Stimulated activated CD4-positive, alpha-beta T cell treated with anti-CD3 and anti-CD28 coated beads, Interleukin-1b, Interleukin-23, amount 100 ng/mL, for 4 hours (primary cell): ENCODE measurements at places on chromosomes 6 and 20.

DNA sequence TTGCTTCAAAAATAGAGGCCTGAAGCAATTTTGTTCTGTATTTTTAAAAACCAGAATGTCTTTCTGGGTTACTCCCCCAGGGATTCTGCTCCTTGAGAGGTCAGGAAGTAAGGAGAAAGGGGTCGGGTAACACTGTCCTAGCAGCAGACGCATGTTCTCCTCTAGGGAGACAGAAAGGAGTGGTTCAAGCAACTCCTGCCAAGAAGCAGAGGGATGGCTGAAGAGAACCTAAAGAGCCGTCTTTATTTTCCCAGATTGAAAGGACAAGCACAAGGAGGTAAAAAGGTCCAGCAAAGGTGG is 58.0 kb upstream of the SLC4A11 start:
- no peak for DNase-seq

DNA sequence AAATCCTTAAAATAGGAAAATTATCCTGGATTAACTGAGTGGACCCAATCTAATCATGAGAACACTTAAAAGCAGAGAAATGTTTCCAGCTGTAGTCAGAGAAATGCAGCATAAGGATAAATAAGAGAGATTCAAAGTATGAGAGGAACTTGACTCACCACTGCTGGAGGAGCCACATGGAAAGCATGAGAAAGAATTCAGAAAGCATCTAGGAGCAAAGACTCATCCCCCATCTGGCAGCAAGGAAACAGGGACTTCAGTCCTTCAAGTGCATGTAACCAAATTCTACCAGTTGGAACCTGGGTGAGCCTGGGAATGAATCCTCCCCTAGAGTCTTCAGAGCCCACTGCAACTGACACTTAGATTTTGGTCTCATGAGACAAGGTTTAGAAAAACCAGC is 33.7 kb downstream of the RNF146 start:
- no peak for DNase-seq

- no peak for DNase-seq
These were observed 57.4 kb upstream of the CCDC167 start for GRCh38 chr6:37556881-37557644.

GRCh38 chr6:43262000-43262779 is 18.9 kb downstream of the TTBK1 start:
- no peak for DNase-seq

DNA sequence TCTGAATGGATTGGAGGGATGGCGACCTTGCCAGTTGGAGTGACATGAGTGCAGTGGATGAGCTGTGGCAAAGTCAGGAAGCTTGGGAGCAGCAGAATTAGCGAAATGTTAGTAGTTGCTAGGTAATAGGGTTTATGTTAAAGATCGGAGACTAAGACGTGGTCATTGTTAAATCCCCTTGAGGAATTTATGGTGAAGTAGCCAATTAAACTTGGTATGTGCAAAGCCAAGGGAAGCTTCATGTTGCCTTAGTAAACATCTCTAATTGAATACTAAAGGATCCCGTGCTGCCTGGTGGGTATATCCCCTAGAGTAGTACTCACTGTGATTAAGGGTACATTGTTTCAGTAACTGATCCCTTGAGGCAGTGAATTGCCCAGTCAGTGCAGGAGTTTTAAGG is 106.0 kb downstream of the PRIM2 start:
- DNase-seq, result no peak

DNA sequence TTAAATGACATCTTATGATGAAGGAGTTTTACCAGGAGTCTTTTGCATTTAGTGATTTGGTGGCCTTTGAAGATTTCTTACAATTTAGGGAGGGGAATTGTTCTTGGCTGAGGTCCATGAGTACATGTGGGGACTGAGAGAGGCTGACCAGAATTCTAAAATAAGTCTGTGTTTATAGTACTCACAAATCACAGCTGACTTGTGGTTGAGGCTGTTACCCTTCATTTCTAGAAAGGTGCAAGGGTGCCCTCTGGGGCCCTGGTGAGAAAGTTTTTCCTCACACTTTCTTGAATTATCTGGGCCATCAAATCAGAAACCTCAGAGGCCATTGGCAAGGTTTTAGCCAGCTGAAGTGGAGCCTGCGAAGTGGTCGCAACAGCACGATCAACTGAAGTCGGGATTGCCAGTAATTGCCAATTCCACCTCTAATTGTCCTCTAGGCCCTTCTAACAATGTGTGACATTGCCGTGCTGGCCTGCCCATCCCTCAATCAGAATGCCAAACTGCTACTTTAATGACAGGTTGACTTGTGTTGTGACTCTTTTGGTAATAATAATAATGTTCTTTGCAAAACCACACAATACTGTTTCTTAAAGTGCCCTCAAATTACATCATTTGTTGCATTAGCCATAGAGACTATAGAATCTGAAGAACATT is 221.6 kb downstream of the OGFRL1 start:
- DNase-seq, result no peak

DNA sequence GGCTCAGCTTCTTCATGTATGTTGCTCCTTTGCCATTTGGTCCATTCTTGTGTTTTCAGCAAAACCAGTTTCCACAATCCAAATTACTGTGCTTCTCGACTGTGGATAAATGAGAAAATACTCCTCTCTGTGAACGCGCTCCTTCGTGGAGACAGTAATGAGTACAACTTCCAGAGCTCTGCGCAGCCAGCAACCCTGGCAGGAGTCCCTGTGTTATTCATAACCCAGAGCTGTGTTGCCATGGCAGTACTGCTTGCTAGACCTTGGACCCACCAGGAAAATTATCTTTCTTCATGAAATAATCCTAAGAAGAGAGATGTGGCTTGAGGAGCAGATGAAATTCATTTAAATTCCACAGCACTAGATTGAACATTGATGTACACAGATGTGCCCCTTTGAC is 73.7 kb downstream of the SLC22A3 start:
- no peak for DNase-seq

DNA sequence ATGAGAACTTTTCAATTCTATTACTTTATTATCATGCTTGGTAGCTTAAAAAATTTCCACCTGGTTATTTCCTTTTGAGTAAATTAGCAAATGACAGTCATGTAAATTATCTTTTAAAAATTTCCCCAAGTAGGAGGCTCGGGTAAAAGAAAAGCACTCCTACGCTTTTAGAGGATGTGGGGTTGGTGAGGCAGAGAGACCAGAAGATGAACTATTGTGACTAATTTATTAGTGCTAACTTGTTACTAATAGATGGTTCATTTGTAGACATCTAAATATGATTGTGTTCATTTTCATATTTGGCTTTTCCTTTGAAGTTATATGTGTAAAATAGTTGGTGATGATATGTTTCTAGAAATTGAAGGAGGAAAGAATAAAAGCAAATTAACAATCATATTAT is 27.0 kb downstream of the ZNF292 start:
- DNase-seq, result no peak

DNA sequence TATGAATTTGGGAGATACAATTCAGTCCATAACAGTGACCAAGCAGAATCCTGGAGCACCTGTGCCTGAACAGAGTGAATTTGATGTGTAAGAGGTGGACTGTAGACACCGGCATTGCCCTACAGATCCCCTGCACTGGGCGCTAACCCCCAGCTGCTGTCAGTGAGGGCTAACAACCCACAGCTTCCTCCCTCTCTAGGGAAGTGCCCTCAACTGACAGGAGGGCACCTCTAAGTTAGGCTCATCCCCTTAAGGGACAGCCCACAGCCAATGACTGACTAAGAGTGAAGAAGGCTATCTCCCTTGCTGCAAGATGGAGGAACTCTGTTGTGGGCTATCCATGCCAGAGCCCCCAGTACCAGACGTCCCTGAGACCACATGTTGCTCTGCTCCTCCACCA is 15.3 kb upstream of the BPIFB1 start:
- no peak for DNase-seq

DNA sequence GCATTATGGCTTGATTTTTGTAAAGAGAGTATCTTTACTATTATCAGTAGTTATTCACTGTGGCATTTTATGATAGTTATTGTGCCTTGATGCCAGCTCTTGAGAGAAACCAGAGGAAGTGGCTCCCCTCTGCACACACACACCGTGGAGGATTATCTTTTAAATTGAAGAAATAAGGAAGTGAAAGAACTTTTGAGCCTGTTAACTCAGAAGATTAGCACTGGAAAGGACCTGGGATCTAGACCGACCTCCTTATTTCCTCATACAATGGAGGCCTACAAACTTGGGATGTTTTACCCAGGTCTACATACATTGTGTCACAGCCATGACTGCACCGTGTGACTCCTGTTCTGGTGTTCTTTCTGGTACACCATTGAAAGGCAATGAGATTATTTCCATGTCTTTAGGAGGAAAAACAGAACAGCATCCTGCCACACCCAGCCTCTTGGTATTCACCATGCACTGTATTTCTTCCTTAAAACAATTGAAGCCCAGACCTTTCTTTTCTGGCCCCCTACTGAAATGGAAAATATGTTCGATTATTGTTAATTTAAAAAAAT is 40.6 kb downstream of the HECA start:
- DNase-seq, result no peak
